Right ventricle myocardium superior (tissue), 1 donor: ENCODE measurements at places on chromosomes 11 and 22.

DNA sequence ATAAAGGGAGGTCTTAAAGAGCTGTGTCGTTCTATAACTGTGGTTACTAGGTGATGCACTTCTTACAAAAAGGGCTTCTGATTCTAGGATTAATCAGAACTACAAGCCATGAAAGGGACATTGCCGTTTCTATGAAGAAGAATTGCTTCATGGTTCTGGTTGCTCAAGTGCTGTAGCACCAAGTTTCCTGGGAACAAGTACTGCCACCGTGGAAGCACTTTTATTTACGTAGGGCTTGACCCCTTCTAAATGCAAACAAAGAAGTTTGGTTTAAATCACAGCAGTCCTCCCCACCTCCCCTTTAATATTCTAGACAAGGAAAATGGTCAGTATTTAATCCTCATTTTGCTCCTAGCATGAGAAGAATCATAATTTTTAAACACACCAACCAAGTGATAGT is 9.8 kb downstream of the YAP1 start:
- no peak for DNase-seq

DNA sequence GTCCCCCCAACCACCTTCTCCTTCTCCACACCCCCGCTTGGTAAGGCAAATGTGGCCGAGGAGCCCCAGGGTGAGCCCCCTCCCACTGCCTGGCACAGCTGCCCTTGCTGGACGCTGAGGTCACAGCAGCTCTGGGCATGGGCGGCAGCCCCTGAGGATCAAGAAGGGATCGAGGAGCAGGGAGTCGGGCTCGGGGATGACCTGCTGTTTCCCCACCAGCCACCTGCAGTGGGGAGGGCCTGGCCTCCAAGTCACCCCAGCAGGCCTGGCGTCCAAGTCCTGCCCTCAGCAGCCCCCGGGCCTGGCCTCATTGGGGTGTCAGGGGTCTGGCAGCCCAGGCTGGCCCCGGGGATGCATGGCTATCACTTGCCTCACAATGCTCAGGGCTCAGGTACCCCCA is 23.7 kb downstream of the MUC5AC start:
- DNase-seq = no peak

- DNase-seq = no peak
These were observed 88.3 kb upstream of the MTMR2 start for GRCh38 chr11:96012086-96012824.

DNA sequence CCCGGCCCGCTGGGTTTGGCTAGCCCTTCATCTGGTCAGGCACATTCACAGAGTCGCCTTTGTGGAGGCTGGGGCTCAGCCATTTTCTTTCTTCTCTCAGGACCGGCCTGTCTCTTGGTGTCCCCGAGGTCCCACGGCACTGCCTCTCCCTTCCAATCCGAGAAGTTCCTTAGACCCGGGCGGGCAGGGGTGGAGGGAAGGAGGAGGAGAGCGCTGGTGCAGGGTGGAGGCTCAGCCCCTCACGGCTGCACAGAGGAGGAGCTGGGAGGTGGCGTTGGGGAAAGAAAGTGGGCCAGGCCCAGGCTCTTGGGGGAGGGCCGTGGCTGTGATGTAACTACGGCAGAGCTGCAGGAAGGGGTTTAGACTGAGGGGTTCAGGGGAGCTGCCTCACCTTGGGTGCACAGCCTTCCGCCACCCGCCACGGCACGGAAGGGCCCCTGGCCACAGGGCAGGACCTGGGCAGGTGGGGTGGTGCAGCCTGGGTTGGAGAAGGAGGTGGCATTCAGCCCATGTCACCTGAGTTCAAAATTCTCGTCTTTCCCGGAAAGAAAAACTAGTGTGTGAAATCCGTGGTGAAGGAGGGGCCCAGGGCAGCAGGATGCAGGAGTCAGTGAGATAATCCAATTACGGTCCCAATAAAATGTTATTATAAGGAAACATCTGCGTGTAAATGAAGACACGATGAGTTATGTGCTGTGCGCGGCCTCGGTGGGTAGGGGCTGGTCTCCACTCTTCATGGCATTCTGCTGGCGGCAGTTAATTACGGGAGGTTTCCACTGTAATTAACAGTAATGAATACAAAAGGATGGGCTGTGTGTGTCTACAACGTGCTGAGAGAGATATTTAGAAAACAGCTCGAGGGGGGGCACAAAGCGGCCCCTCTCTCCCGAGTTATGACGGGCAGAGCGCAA is 1.7 kb downstream of the BRSK2 start:
- DNase-seq = no peak

DNA sequence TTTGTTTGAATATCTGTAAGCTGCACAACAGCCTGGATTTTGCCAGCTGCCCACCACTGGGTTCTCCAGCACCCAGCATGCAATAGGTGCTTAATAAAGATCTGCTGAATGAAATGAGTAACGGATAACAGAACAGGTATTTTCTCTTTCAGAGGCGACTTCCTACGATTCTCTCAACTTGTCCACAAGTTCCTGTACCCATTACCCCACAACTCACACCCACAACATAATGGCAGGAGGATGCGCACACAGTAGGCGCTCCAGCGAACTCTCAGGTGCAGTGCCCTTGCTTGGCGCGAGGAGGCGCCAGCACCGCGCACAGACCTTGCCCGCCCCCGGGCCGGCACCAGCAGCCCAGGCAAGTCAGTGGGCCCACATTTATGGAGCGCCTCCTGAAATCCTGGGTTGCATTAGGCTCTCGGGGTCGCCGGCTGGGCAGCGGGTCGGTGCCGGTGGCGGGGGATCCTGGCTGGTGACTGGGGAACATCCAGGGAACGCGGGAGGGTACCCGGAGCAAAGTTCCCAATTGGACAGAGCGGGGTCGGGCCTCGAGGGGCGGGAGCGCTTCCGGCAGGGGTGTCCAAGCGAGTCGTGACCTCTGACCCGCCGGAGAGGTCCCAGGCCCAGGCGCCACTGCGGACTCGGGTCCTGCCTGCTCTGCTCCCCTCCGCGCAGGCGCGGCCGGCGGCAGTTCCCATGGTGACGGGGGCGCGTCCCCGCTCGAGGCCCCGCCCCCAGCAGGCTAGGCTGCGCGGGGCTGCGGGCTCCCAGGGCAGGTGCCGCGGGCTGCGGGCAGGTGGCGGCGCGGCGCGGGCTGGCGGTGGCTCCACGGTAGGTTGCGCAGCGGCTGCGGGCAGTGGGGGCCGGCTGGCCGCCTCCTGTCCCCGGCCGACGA is at the start of gene KIAA1671:
Gene KIAA1671 (plus strand): TSS at position 775 of the 895 bp plus-strand sequence. CDS start 75,284 bp downstream, outside the sequence.
- DNase-seq = peak; percentile 92

DNA sequence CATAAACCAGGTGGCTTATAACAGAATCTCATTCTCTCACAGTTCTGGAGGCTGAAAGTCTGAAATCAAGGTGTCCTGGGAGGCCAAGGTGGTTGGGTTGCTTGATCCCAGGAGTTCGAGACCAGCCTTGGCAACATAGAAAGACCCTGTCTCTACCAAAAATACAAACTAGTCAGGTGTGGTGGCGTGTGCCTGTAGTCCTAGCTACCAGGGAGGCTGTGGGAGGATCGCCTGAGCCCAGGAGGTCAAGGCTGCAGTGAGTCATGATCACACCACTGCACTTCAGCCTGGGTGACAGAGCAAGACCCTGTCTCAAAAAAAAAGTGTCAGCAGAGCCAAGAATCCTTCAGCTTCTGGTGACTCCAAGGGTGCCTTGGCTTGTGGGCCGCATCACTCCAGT is 8.9 kb upstream of the PRR5 start:
- no peak for DNase-seq

GRCh38 chr11:72217841-72218240 is 1.2 kb downstream of the FOLR2 start:
- DNase-seq = no peak

DNA sequence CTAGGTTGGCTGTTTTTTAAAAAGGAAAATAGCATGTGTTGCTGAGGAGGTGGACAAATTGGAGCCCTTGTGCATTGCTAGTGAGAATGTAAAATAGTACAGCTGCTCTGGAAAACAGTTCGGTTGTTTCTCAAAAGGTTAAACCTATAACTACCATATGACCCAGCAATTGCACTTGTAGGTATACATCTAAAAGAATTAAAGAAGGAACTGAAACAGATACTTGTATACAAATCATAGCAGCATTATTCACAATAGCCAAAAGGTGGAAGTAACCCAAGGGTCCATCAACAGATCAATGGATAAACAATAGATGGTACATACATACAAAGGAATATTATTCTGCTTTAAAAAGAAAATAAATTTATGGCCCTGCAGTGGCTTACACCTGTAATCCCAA is 111.4 kb downstream of the CSTPP1 start:
- no peak for DNase-seq

GRCh38 chr11:111059726-111060125 is 185.8 kb upstream of the POU2AF2 start:
- DNase-seq = no peak
